Left cardiac atrium (tissue), 4 donors: ENCODE measurements at places on chromosomes 12 and 14. TPM values are rescaled to one million over a fixed set of nuclear protein-coding genes. Genes with fewer than 3 reads are reported as not detected.

GRCh38 chr12:67772267-67773169 is 124.0 kb downstream of the DYRK2 start:
- DNase-seq: no peak

GRCh38 chr12:5310151-5310550 is 121.8 kb upstream of the NTF3 start:
- DNase-seq: no peak

DNA sequence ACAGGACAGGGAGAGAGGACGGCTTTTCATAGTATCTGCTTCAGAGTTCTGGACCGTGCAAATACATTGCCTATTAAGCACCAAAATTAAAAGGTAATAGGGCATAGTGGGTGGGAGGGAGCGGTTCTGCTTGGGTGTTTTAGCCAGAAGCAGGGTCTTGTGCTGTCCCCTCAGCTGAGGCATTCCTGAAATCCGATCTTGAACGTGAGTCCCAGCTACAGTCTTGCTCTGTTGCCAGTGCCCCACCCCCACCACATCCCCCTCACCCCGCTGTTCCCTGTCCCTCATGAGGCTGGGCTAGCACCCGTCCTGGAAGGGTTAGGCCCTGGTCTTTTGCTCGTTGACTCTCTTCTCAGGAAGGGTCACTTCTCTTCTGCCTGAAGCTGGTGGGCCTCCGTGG is 48.6 kb downstream of the AACS start:
- no peak for DNase-seq

- DNase-seq: no peak
These were observed 58.0 kb upstream of the PSMA6 start for GRCh38 chr14:35234012-35234805.

- no peak for DNase-seq
These were observed 2.3 kb downstream of the LRTM2 start for GRCh38 chr12:1822699-1823098.

GRCh38 chr14:100712490-100712889 is 14.2 kb upstream of the DLK1 start:
- DNase-seq: no peak

DNA sequence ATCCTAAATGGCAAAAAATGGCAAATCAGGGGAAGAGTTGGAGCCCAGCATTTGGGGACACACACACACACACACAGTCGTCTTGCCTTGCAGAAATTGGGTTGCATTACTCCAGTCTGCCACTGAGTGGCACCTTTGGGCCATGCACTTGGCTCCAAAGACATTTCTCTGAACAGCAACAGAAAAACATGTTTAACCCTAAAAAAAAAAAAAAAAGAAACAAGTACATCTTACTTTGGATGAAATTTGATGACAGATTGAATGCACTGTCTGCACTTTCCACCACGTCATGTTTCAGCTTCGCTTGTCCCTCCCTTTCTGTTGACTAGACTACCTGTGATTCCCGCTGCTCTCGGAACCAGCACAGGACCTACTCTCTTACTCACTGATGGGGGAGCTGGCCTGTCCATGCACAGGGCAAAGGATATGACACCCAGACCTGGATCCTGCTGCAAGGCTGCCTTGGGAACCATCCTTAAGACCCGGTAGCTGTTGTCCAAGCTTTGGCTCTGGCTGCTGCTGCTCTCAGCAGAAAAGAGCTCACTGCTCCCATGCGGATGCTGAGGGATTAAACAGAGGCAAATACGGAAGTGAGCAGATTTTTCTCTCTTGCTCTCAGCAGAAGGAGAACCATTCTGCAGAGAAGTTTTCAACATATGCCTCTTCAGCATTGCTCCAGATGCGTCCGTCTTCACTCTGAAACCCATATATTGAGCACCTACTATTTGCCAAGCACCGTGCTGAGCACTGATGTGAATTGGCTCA is 376.8 kb downstream of the DPF3 start:
- peak; percentile 52 for DNase-seq

GRCh38 chr14:96119947-96120346 is 80.8 kb downstream of the C14orf132 start:
- no peak for DNase-seq

DNA sequence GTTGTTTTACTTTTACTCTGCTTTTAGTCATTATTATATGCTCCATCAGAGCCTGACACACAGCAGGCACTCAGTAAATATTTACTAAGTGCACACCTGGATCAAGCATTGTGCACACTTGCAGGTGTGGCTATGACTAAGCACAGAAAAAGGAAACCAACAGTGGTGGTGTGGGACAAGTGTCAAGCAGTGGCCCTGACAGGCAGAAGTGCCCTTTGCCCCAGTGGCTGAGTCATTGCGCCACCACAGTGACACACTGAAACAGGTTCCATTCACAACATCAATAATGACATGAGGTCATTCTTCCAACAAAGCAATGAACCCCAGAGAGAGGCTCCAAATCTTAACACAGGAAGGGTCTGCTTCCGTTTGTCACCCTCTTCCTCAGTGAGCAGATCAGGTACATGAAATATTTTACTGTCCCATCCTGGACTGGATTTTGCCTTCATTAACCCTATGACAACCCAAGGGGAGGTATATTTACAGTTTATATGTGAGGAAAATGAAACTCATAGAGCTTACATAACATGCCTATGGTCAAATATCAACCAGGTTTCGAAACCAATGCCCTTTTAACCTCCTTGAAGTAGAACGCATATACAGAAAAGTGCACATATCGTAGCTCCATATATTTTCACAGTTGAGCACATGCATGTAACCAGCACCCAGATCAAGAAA is 82.6 kb upstream of the GTF2A1 start:
- DNase-seq: no peak

DNA sequence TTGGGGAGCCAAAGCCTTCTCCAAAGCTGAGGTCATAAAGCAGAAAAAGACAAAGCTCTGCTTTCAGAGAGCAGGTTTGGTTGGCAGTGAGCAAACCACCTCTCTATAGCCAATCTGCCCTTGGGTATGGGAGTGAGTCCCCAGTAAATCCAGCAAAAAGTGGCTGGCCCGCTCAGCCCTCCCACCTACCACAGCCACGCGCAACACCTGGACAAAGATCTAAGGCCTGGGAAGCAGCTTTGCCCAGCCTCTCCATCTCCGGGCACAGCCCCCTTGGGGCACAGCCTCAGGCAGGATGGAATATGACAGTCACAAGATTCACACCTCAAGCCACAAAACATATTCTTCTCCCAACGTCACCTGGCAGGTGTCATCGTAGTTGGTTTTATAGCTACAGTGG is 211.7 kb upstream of the EEA1 start:
- no peak for DNase-seq

DNA sequence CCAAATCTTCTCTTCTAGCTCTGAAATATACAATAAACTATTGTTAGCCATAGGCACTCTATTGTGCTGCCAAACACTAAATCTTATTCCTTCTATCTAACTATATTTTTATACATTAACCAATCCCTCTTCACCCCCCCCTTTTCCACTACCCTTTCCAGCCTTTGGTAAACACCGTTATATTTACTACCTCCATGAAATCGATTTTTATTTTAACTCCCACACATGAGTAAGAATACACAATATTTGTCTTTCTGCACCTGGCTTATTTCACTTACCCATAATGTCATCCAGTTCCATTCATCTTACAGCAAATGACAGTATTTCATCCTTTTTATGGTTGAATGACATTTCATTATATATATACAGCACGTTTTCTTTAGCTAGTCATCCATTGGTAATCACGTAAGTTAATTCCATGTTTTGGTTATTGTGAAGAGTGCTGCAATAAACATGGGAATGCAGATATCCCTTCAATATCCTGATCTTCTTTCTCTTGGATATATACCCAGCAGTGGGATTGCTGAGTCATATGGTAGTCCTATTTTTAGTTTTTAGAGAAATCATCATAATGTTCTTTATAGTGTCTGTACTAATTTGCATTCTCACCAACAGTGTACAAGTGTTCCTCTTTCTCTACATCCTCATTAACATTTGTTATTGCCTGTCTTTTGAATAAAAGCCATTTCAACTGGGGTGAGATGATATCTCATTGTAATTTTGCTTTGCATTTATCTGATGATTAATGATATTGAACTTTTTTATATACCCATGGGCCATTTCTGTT is 34.2 kb upstream of the PLBD1 start:
- DNase-seq: no peak

DNA sequence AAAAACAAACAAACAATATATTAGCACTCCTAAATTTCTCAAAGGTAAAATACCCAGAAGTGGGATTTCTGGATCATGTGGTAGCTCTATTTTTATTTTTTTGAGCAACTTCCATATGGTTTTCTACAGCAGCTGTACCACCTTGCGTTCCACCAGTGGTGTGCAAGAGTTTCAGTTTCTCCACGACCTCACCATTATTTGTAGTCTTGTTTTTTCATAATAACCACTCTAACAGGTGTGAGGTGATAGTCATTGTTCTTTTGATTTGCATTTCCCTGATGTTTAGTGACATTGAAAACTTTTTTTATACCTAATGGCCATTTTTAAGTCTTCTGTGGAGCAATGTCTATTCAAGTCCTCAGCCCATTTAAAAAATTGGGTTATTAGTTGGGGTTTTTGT is 127.3 kb upstream of the SLC38A2 start:
- no peak for DNase-seq

DNA sequence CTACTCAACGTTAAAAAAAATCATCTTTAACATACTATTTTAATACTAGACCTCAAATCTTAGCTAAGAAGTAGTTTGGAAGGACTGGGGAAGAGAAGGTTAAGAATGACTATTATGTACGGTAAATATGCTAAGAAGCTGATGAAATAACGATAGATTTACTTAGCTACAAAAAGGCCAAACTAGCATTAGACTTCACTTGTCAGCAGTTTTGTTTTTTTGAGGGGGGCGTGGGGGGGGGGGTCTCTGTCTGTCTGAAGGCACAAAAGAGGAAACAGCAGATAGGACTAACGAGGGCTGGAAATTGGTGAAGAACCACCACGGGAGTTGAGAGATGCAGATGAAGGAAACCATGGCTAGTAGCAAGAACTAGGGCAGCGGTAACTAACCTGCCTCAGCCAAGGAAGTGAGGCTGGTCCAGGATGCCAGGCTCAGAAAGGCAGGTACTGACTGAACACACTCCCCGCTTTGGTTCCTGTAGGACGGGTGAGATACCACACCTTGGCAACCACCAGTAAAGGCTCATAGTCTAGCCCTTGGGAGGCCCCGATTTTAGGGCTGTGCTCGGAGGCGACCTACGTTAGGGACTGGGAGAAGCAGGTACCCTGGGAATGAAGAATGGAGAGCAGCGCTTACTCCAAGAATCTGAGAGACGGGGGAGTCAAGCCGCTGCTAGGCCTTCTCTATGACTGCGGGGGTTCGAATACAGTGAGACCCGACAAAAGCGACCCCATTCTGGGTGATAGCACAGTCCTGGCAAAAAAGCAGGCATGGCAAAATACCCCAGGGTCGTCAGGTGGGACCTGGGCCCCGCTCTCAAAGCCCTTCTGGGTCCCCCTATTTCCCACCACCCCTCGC is 675 bp downstream of the NEDD8 start:
- no peak for DNase-seq

GRCh38 chr12:30835216-30835615 is 80.5 kb upstream of the CAPRIN2 start:
- DNase-seq: no peak

- DNase-seq: no peak
These were observed 5.5 kb downstream of the GDF11 start for GRCh38 chr12:55748230-55748993.

Gene SLC2A14
- 1.3 TPM for total RNA-seq

Gene SIX1
- 0.24 TPM for total RNA-seq

Gene LRFN5
- total RNA-seq: 1.2 TPM

Gene TAMALIN
- 25.3 TPM for total RNA-seq

Gene RNASE7
- total RNA-seq: not detected

Gene NEDD8
- 162 TPM for total RNA-seq

Gene TPPP2
- 1.6 TPM for total RNA-seq

Gene RAD51B
- total RNA-seq: 6.6 TPM
